ENCODE measurements at places on chromosomes 1 and 21. TPM values are rescaled to one million over a fixed set of nuclear protein-coding genes. Genes with fewer than 3 reads are reported as not detected.

CATSPERE gene
- polyA plus RNA-seq, result 0.93 TPM

FCGR2B gene
- 0.06 TPM for polyA plus RNA-seq

DPT gene
- 70.2 TPM for polyA plus RNA-seq

AGT gene
- 17.9 TPM for polyA plus RNA-seq

KRTAP12-3 gene
- polyA plus RNA-seq, result not detected

SPATA46 gene
- polyA plus RNA-seq, result not detected

SPRR2E gene
- polyA plus RNA-seq, result not detected

ZSCAN20 gene
- polyA plus RNA-seq, result 2.8 TPM

WNT9A gene
- polyA plus RNA-seq, result 11.3 TPM

OR6N1 gene
- not detected for polyA plus RNA-seq

OPTC gene
- not detected for polyA plus RNA-seq

NBPF14 gene
- polyA plus RNA-seq, result 15.3 TPM

CRABP2 gene
- polyA plus RNA-seq, result 314 TPM

CGN gene
- polyA plus RNA-seq, result 0.58 TPM

CR1L gene
- not detected for polyA plus RNA-seq

PTPRU gene
- 25.4 TPM for polyA plus RNA-seq

Measured in hindlimb muscle (tissue), 1 donor.